ENCODE measurements at places on chromosomes 5 and 9.

GRCh38 chr5:149829954-149830353, 99.8 kb downstream of the PPARGC1B start:
- no peak for DNase-seq

DNA sequence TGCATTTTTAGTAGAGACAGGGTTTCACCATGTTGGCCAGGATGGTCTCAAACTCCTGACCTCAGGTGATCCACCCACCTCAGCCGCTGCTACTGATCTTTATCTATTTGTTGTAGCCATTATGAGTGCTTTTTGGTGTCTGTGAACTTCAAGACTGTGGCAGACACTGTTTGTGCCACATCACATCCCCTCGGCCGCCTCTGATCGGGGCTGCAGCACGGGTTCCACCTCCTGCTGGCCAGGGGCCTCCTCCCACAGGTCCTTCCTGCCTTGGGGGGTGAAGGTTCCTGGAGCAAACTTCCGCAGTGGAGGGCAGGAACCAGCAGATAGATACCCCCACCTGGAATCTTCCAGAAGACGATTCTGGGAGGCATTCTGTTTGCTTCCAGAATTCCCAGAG, 98.5 kb downstream of the C9orf50 start:
- no peak for DNase-seq

GRCh38 chr5:90641528-90641927, 82.9 kb downstream of the ADGRV1 start:
- no peak for DNase-seq

DNA sequence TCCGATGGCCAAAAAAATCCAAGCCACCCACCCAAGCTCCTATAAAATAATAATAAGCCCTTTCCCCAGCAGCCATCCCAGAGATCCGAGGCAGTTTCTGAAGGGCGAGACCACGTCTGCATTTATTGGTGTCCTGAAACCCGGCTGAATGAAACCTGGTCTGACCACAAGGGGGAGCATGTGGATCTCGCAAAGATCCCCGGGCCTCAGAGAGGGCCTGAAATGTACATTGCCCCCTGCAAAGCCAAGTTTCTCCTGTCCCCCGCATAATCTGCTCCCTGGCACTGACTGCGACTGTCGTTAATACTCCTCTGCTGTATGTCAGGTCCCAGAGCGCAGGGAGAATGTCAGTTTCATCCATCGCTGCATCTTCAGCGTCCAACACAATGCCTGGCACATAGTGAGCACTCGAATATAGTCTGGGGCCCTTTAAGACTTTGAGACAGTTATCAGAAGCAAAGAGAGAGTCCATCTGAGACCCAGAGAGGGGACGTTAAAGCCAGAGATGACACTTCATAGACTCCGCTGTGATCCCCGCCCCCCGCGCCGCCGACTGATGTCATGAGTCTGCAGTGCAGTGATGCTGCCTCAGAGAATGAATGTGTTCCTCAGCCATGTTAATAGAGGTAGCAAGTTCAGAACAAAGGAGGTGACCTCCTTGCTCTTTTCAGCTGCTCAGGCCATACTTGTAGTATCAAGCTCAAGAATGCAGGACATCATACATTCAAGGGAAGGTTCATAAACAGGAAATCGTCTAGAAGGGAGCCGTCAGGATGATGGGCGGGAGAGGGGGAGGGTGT, 74.5 kb upstream of the BARHL1 start:
- peak; percentile 27 for DNase-seq

GRCh38 chr9:32587901-32588300, 14.9 kb upstream of the NDUFB6 start:
- DNase-seq, result no peak

- DNase-seq, result no peak
Observed at GRCh38 chr5:64971513-64971912, 202.8 kb downstream of the CWC27 start.

DNA sequence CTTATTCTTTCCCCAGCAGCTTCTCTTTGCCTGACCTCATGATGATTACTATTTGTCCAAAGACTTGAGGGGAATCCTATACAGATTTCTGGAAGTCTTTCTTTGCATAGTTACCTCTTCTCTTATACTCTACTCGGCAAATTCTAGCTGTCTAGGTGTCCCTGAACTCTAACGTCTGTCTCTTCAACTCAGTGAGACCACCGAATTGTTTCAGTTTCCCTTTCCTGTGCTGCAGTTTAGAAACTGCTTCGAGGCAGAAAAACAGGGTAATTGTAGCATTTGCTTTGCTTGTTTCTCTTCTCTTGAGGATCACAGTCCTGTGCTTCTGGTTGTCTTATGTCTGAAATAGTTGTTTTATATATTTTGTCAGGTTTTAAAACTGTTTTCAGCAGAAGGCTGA, 14.8 kb downstream of the LVRN start:
- DNase-seq, result no peak

DNA sequence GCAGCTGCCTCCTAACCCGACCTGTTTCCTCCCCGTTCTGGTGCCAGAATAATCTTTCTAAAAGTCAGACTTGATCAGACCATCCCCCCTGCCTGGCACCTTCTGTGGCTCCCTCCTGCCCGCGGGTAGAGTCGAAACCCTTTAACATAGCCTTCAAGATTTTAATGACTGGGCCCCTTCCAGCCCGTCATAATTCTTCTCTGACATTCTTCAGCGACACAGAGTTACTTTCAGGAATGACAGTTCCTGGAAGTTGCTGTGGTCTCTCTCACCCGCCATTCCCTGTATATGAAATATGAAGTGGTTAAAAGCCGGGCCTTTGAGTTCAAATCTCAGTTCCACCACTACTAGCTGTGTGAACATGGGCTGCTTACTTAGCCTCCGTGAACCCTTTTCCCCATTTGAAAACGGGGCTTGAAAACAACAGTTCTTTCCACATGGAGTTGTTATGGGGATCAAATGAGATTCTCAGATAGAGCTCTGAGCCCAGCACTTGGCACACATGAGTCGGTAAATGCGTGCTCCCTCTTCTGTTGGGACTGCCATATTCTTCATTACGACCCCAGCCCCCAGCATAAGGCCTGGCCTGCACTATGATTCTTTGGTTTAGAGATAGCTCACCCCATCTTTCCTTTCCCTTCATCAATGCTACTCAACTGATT, 737 bp downstream of the NANS start:
- no peak for DNase-seq

DNA sequence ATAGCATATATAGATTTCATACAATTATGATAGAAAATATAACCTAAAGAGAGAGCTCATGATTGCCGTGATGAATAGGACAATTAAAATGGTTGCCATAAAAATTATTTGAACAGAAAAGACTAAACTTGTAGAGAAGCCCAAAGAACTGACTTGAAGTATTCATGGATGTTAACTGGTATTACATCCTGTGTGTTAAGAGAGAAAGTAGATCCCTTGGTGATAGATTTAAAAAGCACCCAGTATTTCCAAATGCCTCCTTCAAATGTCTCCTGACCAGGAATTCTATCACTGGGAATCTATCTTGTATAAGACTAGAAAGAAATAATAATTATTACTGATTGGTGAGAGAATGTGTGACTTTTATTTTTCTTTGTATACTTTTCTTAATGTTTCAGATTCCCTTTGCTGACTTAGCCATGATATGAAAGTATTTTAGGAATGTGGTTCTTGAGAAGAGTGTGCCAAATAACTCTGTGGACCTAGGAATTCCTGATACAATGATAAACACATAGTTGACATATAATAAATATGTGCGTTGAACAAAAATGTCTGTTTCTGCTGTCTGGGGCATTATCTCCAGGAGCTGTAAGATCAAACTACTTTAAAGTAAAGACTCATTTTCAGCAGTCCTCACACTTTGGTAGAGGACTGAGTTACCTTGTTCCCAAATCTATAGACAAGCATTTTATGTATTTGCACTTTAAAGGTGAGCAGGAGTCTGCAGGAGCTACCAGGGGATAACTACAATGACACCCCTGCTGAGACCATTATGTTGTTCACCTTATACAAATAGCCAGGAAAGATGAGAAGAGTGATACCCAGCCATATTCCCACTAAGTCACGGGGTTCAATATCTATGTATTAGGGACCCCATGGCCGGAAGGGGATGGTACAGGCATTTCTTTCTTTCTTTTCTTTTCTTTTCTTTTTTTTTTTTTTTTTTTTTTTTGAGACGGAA, 211.1 kb upstream of the TLE4 start:
- no peak for DNase-seq

GRCh38 chr5:6631441-6631840, 1.4 kb downstream of the NSUN2 start:
- no peak for DNase-seq

DNA sequence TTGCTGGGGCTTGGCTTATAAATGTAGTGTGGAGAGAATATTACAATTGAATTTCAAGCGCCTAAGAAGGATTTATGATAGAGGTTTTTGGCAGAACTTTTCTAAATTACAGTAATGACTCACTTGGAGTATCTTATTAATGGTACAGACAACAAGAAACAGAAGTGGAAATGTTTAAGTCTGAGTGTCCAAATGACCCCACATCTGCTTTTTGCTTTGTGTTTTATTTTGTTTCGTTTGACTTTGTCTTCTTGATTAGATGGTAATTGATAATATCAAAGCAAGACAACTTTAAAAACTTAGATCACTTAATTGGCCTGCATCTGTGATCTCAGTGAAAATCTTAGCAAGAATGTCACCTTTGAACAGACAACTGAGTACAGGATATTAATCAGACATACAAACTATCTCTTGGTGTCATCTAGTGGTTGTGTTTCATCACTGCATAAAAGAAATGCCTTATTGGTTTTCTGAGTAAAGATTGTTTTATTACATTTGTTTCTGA, 577.4 kb downstream of the ISL1 start:
- DNase-seq, result no peak

GRCh38 chr5:131242728-131243255, 21.1 kb upstream of the CDC42SE2 start:
- DNase-seq, result no peak

DNA sequence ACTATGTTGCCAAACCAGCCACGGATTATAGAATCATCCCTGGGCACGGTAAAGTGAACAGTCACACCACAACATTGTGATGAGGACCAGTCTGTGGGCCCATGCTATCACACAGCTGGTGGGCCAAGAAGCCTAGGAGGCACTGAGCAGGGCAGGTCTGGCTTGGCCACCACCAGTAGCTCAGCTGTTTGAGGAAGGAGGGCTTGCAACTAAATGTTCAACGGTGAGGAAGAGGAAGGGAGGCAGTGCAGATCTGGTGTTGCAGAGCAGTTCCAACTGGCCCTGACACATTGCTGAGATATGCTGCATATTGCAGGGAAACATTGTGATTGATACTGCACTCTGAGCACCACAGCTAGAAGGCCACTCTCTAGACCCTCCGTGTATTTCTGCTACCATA, 77.9 kb upstream of the ATG10 start:
- DNase-seq, result no peak

GRCh38 chr5:166648736-166649135, 1642.7 kb upstream of the WWC1 start:
- DNase-seq, result no peak

DNA sequence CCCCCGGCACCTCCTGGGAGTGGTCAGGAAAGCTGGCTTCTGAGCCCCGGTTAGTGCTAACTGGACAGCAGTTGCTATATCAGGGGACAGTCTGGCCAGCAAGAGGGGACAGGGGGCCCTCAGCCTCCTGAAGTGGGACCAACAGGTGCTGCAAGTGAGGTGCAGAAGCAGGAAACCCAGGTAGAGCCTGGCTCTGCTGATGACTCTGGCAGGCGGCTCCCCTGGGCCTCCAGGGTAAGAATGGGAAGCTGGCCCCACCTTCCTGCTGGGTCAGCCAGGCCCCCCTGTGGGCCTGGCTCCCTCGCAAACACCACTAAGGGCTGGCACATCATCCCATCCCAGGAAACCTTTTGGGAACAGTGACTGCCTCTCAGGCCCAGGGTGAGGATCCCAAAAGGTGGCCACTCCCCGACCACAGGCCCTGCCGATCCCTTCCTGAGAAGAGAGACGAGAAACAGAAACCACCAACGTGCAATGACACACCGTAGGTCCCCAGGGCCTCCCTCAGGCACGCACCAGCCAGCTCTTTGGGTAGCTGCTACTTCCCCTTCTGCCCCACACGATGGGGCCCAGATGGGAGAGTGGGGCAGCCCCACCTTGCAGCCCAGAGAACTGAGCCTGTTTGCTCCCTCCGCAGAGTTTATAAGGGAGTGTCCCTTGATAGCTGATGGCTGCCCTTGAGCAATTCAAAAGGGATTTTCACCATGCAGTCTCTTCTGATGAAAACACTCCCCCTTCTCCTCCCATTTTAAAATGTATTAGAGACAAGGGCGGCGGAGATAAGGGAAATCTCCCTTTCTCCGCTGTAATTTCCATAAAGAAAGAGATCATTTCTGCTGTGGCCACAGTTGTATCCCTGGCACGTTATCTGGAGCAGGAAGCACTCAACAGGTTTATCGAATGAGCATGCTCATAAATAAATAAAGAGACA, 76.8 kb downstream of the STK10 start:
- DNase-seq, result no peak

DNA sequence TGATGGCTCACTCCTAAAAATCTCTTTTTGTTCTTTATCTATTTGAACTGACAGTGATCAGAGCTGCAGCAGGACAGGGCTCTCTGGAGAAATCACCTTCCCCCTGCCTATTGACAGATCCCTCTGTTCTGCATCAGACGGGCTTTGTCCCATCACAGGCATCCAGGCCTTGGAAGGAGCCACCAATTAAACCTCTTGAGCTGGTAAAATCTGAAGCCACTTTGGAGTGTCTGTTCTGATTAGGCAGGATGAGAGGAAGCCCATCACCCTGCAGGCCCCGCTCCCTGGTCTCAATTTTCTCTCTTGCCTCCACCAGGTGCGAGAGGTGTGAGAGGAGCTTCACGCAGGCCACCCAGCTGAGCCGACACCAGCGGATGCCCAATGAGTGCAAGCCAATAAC, 97.7 kb downstream of the PRDM6 start:
- no peak for DNase-seq

DNA sequence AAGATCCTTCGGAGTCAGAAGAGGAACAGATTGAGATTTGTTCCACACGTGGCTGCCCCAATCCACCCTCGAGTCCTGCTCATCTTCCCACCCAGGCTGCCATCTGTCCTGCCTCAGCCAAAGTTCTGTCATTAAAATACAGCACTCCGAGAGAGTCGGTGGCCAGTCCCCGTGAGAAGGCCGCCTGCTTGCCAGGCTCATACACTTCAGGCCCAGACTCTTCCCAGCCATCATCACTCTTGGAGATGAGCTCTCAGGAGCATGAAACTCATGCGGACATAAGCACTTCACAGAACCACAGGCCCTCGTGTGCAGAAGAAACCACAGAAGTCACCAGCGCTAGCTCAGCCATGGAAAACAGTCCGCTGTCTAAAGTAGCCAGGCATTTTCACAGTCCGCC, 85.9 kb downstream of the GOLPH3 start:
- no peak for DNase-seq

Measured in amygdala (tissue), 56 donors.